ENCODE measurements at places on chromosomes 3 and 15.

GRCh38 chr3:9402410-9403228, 5.2 kb downstream of the SETD5 start:
- DNase-seq: no peak

DNA sequence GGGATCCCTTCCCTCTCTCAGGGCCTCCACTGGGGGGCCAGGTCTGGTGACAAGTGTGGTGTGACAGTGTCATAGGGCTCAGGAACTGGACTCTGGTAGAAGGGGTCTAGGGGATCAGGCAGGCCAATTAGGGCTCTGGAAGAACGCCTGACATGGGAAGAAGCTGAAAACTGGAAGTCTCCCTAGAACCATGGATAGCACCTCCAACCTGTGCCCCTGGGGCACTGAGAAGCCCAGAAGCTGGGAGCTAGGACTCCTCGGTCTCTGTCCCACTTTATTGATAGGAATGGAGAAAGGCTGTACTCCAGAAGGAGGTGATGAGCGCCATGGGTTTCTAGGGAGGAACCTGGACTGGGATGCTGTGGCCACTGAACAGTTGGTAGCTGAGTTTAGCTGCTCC, 30.7 kb downstream of the INSYN1 start:
- DNase-seq: no peak

DNA sequence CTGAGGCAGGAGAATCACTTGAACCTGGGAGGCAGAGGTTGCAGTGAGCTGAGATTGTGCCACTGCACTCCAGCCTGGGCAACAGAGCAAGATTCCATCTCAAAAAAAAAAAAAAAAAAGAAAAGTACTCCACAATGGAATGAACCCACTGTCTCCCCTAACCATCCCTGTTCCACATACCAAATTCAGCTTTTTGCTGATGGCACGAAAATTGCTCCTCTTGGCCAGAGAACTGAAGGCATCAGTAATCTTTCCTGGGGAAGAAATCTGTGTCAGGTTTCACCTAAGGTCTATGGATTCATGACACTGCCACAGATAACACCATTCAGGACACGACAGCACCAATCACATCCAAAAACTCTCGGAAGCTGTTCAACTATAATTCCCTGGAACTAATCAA, 6.9 kb upstream of the PRC1 start:
- no peak for DNase-seq

DNA sequence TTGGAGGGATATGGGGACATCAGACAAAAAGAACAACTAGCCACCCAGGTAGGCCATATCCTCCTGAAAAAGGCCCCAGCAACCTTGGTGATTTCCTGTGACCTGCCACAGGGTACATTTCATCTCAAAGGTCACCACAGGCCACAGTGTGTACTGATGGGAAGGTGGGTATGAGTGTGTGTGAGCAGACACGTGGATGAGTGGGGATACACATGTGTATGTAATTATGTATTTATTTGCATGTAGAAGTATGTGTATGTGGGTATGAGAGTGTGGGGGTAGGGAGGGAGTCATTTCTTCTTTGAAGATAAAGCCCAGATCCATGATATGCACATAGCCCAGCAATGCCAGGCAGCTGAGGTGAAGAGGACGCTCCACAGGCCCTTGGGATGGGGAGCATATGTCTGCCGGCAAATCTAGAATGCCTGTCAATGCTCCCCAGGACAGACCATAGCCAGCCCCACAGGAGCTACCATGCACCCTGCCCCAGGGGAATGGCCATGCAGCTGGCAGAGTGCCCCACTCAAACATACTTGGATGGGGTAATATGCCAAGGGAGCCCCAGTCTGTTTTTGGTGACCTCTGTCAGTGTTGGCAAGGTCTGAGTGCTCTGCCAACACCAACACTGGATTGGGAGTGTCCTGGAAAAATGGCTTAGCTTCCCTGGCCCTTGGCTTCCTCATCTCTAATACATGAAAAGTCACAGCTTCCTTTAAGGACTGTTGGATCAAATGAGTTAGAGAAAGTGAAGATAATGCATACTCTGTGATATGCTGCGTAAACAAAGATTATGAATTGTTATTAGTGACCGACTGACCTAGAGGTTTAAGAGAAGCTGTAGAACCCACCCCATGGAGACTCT, 42.4 kb downstream of the RAB6B start:
- DNase-seq: no peak

DNA sequence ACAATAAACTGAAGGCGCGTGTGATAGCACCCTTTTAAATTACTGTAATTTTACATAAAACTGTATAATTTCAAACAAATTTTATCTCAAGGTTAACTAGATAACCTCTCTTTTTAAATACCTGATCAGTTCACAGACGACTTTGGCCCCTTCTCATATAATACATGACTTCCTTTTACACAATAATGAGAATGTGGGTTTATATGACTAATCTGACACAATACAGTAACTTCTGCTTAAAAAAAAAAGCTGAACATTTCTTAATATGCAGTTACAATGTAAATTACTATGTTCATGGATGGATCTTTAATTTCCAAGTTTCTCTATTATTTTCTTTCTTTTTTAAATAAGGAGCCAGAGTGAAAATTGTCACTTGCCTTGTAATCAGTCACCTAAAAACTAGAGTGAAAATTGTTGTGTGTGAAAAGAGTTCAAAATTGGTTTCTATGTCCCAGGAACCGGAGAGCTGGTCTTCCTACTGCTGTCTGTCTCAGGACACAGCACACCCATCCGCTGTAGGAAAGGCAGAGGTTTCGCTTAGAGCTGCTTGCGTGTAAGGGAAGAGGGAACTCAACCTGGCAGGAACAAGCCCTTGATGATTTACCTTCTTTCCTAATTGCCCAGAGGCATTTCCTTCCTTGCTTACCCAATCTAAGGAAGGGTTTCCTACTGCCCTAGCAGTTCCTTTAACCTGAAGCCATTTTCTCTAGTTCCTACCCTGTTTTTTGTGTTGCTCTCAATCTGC, 33.3 kb downstream of the PLD1 start:
- no peak for DNase-seq

DNA sequence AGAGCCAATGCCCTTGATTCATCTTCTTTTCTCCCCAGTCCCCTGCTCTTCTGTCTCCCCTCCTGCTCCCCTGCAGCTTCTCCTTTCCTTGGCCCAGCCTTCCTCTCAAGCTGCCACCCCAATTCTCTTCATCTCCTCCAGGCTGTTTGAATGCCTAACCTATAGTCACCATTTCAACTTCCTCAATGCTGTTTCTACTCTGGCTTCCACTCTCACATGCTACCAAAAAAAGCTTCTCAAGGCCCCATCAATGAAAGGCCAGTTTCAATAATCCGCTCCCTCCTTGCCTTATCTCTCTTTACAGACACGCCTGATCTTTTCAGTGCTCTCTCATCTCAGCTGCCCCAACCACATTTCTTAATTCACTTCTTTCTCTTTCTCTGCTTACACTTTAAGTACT, 212.2 kb upstream of the GPR149 start:
- DNase-seq: no peak

DNA sequence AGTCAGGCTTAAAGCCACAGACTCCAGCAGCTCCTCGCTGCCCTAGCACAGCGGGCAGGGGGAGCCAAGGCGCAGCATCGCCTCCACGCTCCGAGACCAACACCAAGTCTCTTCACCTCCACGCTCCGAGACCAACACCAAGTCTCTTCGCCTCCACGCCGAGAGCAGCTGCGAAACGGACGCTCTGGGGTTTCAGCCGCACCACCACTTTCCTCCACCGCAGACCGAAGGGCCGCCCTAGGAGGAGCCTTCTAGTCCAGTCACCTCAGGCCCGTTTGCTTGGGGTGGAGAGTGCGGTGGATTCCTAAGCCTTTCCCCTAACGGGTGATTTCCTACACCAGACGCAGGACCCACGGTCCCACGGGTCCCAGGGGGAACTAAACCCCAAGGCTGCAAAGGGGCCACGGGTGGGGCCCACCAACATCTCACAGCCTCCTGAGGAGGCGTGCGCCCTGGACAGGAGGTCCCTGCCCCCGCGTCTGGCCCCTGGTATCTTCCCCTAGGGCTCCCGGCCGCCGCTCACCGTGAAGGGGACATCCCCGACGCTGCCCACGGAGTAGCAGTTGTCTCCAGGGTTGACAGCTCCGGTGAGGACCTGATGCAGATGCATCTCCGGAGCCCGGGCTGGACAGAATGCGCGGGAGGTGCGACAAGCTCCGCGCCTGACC, 501 bp downstream of the DMXL2 start:
- DNase-seq: peak; percentile 68

DNA sequence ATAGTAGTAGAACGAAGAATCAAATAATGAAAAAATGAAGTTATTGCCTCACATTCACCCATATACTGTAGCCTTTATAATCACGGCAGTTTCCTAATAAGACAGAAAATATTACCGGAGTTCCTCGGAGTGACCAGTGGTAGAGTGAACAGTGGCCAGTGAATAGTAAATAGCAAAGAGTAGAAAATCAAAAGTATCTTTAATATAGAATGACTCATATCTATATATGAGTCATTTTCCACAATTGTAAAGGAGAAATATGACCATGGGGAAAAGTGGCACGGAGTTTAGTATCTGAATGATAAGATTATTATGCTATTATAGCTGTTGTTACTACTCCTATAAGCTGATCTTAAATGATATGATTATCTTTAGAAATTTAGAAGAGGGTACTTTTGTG, 38.5 kb downstream of the ZBTB20 start:
- DNase-seq: no peak

GRCh38 chr15:70281811-70282307, 184.1 kb upstream of the TLE3 start:
- DNase-seq: peak; percentile 53

All from activated CD4-positive, alpha-beta T cell treated with anti-CD3 and anti-CD28 coated beads for 36 hours (primary cell).